ENCODE measurements at places on chromosomes 13 and 19.

GRCh38 chr19:11596156-11596555 is 1.1 kb upstream of the ZNF627 start:
- DNase-seq: no peak

DNA sequence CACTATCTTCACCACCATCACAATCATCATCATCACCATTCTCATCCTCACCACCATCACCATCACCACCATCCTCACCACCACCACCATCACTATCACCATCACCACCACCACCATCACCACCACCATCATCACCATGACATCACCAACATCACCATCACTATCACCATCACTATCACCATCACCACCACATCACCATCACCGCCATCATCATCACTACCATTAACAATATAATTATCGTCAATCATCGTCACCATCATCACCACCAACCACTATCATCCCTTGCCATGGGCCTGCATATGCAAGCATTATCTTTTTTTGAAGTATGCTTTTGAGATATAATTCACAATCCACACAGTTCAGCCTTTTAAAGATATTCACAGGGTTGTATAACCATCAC is 7.6 kb upstream of the PPP6R1 start:
- DNase-seq: no peak

DNA sequence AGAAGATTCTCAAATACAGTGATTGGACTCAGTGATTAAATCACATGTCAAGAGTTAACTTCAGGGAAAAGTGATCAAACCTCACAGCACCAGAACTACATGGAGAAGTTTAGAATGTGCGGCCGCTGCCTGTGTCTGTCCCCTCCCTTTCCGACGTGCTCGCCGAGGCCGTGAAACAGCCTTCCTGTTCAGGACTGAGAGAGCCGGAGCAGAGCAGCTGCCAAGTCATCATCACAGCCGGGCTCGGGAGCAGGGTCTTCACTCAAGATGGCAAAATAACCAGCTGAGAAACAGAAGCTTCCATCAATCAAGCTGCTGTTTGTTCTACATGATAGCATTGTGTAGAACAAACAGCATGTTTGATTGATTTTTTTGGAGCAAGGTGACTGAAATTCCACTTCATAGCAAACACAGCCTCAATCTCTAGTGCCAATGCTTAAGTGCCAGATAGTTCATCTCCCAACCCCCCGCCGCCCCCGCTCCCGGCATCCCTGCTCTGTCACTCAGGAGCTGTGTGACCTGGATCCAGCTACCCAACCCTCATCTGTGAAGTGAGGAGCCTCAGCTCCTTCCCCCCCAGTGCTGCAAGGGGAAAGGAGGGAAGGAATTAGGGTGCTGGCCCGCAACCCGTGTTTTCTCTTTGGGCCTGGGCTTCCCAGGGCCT is 70.6 kb downstream of the HSPH1 start:
- DNase-seq: no peak

- DNase-seq: no peak
Observed at GRCh38 chr19:51565583-51565982, 5.5 kb upstream of the ZNF175 start.

DNA sequence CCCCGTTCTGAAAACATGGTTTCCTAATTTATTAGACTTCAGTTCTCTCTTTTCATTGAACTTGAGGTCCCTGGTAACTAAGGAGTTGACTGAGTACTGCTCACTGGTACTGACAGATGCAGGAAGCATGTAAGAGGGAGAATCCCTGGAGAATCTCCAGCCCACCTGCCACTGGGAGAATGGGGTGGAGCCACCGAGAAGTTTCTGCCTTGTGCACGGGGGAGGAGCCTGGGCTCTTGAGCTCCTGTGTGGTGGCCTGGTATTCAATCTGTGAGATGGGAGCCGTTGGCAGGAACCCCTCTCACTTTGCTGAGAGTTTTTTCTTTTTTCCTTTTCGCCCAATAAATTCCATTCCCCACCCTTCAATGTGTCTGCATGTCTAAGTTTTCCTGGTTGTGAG is 13.2 kb upstream of the AKAP11 start:
- no peak for DNase-seq

DNA sequence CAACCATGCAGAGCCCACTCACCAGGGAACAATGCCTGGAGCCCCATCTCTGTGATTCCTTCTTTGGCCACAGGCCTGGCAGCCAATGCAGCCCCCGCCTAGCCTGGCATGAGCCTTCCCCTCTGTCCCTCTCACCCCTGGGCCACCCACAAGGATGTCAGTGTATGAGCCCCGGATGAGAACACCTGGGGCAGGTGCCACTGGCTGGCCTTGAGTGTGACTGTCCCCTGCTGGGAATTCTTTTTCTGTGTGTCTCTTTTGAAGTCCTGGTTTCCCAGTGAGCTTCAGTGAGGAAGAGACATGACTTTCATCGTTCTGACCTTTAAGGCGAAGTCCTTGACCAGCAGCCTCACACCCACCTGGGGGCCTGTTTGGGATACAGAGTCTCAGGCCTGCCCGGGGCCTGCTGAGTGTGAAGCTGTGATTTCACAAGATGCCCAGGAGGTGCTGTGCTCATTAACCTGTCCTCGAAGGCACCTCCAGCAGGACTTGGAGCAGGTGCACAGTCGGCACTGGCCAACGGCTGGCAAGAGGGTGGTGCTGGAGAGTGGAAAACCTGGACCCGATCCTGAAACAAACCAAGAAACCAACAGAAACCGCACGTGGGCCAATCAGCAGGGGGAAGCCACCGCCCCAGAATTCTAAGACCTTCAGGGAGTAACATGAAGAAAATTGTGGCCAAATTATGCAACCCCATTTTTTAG is 27.4 kb upstream of the SPACA7 start:
- no peak for DNase-seq

GRCh38 chr13:49046002-49046401 is 70.3 kb downstream of the FNDC3A start:
- no peak for DNase-seq

GRCh38 chr13:80400865-80401426 is 60.0 kb upstream of the SPRY2 start:
- no peak for DNase-seq

DNA sequence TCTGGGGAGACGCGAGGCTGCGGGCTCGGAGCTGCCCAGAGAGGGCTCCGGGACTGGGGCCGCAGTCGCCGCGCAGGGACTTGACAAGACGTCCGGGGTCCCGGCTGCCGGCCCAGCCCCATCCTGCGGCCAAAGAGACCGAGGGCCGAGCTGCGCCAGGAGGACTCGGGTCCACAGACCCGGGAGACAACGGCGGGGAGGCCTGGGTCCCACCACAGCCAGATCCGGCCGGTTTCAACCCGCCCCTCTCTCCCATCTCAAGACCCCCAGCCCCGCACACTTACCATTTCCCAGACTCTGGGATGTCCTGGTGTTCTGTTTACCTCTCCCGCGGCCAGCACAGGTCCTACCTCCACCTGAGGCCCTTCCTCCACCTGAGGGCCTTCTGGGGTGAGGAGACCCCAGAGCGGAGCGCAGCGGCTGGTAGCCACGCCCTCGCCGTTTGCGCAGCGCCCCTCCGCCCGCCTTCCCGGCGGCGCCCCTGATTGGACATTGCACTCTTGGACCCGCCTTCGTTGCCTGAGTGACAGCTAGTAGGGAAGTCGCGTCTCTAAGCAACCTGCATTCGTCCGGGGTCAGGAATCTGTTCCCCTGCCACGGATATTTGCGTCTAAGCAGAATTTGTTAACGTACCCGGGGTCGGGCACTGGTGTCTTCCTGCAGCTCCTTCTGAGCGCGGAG is at the start of gene ZNF709:
ZNF709 (minus strand) TSS at position 446 of the 681 bp plus-strand sequence; CDS start at position 287, 159 bp downstream.
- peak; percentile 68 for DNase-seq

GRCh38 chr13:86409466-86410241 is 610.4 kb upstream of the SLITRK6 start:
- DNase-seq: no peak

DNA sequence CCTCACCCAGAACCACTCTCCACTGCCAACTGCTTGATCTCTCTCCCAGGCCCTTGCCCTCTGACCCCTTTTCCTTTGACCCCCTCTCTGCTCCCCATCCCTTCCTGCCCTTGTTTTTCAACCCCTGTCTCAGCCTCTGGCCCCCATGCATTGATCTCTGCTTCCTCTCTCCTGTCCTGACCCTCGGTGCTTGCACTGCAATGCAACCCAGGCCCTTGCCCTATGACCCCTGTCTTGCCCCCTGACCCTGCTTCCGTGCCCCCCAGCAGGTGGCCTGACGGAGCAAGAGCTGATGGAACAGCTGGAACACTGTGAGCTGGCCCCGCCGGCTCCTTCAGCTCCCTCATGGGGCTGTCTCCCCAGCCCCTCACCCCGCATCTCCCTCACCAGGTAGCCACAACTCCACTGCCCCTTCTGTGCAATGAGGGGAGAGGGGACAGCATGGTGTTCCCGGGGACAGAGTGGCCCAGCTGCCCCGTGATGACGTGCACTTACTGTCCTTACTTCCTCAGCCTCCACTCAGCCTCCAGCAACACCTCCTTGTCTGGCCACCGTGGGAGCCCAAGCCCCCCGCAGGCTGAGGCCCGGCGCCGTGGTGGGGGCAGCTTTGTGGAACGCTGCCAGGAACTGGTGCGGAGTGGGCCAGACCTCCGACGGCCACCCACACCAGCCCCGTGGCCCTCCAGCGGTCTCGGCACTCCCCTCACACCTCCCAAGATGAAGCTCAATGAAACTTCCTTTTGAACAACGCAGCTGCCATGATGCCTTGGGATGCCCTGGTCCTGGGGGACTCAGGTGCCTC is 10.5 kb upstream of the LTBP4 start:
- no peak for DNase-seq

GRCh38 chr13:99421271-99421670 is 80.0 kb upstream of the TM9SF2 start:
- DNase-seq: no peak

- DNase-seq: no peak
Observed at GRCh38 chr13:48859272-48860105, 116.2 kb upstream of the FNDC3A start.

- no peak for DNase-seq
Observed at GRCh38 chr19:11437955-11438354, 2.5 kb downstream of the PRKCSH start.

GRCh38 chr13:93865235-93865634 is 614.2 kb downstream of the DCT start:
- no peak for DNase-seq

GRCh38 chr13:97125810-97126738 is 96.1 kb upstream of the MBNL2 start:
- DNase-seq: no peak

GRCh38 chr19:29488316-29488715 is 37.5 kb upstream of the VSTM2B start:
- no peak for DNase-seq

DNA sequence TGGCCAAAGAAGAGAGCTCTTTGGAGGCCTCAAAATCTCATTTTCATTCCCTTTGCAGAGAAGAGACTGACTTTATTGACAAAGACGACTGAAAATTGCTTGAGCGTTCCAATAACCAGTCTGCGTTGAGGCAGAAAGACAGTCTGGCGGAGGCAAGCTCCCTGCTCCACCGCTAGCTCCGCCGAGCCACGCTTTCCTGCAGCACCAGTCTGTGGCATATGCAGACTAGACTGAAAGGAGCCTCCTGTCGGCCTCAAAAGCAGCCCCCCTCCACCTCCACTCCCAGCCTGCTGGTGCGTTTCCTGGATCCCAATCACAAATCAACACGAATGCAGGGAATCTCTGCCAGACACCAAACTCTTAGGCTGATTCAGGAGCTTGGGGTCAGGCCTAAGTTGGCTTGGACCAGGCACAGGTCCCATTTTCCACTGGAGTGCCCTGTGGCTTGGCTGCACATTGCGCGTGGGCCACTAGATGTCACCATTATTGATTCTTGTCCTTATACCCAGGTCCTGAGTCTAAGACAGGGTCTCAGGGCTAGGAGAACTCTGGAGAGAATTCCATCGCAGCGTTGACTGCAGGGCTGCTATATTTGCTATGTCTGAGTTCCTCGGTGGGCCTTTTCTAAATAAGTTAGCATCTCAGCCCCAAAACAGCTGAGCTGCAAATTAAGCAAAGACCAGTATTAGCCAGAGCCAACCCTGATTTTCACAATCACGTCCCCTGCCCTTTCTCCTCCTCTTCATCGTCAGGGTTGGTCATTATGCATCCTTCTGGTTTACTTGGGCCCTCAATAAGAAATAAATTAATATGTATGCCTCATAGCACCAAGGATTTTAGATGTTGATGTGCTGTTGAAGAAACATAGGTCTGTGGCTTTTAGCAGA is 5.2 kb upstream of the ZNF507 start:
- peak; percentile 13 for DNase-seq

DNA sequence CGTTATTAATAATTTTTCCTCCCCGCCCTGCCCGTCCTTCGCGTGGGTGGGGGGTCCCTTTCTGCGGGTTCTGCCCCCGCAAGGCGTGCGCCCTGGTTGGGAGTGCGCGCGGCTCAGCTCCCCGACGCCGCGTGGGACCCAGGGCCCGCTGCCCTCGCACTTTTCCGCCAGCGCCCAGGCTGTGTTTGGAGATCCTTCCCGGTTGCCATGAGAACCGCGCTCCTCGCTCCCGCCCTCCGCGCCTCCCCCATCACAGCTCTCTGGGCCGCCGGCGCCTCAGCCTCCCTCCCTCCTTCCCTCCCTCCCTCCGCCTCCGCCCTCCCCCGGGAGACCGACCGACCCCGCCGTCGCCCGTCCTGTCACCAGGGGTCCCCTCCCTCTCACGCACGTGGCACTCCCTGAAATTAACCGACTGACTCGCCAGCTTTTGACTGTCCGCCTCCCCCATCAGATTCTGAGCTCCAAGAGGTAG is 2.4 kb upstream of the SSBP4 start:
- no peak for DNase-seq

Measured in activated CD8-positive, alpha-beta memory T cell treated with anti-CD3 and anti-CD28 coated beads for 48 hours (primary cell).